ENCODE measurements at places on chromosomes 1 and 21.

DNA sequence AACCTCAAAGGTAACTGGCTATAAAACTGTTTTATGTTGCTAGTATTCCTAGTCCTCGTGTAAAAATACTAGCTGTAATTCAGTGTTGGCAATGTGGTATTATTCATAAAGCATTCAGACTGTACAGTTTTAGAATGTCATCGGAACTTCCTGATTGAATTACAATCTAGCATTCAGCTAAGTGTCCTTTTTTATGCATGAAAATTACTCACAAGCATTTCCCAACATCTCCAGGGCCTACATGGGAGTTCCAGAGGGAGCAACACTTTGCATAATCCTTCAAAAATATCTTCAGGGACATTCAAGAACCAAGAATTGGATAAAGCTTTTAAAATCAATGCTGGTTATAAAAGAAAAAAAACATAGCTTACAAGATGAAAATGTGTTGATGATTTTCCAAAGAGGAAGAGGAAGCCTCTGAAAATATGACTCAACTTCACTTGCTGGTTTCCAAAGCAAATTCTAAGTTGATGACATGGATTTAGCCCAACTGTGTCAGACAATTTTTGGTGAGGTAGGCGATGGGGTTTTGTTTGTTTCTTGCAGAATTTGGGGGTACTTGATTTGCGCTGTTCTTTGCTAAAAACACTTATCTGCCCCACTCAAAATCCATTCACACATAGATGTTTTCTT is 137.8 kb downstream of the SLC44A5 start:
- DNase-seq: no peak

- no peak for DNase-seq
Observed at GRCh38 chr1:50289495-50289894, 133.7 kb downstream of the DMRTA2 start.

DNA sequence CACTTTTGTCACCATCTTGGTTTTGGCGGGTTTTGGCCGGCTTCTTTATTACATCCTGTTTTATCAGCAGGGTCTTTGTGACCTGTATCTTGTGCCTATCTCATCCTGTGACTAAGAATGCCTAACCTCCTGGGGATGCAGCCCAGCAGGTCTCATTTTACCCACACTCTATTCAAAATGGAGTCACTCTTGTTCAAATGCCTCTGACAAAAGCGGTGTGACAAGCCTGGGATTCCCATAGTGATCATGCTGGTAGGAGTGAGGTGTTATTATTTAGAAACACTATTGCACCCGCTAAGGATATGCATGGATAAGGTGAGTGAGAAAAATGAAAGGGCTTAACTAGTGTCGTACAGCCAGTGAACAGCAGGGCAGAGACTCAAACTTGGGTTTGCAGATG is 111.7 kb upstream of the COA6 start:
- DNase-seq: no peak

DNA sequence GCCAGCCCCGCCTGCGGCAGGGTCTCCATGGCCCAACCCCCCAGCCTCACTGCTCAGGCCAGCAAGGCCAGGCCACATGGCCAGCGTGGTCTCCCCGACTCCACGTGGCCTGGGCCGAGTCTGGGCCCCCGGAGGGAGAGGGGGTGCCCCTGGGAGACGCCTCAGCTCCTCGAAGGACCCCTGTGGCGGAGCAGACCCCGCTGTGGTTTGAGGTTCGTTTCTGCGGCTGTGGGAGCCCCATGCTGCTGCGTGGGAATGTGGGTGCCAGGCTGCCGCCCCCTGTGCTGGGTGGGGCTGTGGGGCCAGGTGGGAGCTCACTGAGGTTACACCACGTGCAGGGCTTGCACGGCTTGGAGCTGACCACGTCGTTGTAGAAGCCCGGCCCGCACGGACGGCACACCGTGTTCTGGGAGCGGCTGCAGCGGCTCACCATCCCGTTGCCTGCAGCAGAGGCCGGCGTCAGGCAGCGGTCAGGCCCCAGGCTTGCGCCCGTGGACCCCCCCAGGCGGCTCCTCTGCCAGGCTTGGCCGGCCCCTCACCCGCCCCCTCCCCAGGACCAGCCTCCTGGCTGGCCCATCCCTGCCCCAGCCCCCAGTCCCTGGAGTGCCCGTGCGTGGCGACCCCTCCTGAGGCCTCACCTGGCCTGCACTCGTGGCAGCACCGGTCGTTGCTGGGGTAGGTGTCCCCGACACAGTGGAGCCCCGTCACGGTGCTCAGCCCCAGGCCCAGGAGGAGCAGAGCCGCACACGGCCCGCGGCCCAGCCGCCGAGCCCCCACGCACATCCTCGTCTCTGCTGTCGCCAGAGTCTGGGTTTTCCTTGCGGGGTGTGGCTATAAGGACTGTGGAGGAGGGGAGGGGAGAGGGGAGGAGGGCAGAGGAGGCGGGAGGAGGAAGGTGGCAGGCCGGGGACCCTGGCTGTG is at the start of gene TNFRSF4:
Gene TNFRSF4, minus strand, starts transcription at position 809 of the 921 bp plus-strand sequence. Its CDS starts 26 bp downstream, at position 783.
- no peak for DNase-seq

DNA sequence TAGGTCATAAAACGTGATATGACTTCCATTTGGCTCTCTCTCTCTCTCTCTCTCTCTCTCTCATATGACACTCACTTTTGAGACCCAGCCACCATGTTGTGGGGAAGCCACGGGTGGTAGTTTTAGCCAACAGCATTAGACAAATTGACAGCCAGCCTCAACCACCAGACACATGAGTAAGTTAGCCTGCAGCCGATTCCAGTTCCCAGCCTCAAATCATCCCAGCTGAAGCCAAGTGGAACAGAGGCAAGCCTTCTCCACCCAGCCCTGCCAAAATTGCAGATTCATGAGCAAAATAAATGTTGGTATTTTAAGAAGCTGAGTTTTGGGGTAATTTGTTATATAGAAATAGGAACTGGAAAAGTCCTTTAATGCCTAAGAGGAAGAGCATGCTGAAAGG is 98.0 kb upstream of the DNAH14 start:
- DNase-seq: no peak

GRCh38 chr1:113170519-113170918 is 97.5 kb downstream of the LRIG2 start:
- no peak for DNase-seq

DNA sequence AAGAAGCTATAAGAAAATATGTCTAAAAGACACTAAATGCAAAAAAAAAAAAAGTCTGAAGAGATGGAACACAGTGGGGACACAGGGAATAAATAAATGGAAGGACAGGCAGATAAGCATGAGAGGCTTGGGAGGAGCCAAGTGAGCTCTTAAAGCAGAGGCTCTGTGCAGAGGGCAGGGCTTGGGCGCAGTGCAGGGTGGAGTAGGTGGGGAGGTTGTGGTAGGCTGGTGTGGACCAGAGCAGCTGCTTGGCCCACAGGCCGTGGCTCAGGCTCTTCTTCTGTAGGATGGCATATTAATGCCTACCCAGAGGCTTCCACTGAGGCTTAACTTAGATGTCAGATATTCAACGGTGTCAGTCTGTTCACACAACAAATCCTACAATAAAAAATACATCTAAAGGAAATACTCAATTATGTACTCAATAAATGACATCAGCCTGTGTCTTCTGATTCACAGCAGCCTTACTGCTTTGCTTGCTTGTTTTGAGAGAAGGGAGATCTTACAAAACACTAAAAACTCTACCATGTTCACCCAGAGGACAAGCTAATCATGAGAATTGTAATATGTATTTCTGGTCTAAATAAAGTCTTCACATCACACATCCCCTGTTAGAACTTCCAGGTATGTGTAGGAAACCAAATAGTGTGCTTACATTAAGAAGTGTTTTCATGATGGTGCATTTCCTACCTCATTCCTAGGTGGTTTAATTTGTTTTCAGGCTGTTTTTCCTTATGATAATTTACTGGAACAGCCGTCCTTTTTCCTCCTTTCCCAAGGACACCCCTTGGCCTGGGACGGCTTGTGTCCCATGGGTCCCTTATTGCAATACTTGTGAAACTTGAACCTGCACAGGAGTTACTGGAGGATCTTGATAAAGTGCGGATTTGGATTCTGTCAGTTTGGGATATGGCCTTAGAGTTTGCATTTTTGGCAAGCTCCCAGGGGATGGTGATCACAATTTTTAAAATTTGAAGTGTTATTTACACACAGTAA is 24.9 kb downstream of the DIP2A start:
- DNase-seq: no peak

DNA sequence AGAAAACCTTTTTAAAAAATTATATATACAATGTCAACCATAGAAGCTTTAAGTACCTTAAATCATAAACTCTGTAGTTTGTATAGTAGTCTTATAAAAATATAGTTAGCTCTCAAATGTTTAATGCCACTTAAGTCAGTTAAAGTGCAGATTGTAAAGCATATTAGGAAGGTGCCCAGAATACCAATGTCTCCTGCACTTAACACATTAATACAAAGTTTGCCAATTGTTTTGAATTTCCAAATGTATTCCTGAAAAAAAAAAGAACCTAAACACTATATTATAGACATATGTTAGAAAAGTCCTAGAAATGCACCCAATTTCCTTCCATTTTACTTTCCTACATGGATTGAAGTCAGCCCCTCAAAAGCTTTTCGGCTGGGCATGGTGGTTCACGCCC is 12.1 kb downstream of the F3 start:
- DNase-seq: no peak

- DNase-seq: peak; percentile 54
Observed at GRCh38 chr1:201888282-201889089, at the start of gene SHISA4. TSS of gene SHISA4 (plus strand) at chr1:201888898. CDS start at chr1:201888995, 97 bp downstream.

DNA sequence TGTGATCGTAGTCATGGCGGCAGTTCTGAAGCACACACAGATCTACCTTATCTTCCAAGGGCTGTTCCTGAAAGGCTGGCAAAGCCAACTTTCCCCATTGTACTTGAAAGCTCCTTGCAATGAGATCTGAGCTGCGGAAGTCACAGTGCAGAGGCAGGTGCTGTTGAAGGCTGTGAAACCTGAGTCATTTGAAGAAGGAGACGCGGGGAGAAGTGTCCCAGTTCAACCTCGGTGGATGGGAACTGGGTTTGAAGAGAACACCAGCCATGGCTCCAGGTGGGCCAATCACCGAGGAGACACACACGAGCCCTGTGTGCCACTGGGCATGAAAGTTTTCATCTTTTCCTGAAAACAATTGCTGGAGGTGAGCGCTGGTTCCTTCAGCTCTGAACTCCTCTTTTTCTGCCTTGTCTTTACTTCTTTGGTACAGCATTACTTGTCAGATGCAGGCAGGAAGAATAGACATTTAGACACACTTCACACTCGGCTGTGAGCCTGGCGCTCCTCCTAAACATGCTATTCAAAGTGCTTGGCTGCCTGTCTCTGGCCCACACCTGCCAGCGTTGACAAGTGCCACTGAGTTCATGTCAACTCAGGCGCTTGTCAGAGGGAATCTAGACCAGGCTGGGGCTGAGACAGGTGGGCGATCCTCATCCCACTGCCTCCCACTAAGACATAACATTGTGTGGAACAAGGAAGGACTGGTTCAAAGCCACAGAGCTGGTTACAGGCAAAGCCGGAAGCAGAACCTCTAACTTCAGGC is 25.7 kb upstream of the PDE9A start:
- no peak for DNase-seq

- DNase-seq: no peak
Observed at GRCh38 chr1:218468711-218469110, 123.6 kb downstream of the TGFB2 start.

- no peak for DNase-seq
Observed at GRCh38 chr1:46458190-46458589, 31.4 kb upstream of the DMBX1 start.

DNA sequence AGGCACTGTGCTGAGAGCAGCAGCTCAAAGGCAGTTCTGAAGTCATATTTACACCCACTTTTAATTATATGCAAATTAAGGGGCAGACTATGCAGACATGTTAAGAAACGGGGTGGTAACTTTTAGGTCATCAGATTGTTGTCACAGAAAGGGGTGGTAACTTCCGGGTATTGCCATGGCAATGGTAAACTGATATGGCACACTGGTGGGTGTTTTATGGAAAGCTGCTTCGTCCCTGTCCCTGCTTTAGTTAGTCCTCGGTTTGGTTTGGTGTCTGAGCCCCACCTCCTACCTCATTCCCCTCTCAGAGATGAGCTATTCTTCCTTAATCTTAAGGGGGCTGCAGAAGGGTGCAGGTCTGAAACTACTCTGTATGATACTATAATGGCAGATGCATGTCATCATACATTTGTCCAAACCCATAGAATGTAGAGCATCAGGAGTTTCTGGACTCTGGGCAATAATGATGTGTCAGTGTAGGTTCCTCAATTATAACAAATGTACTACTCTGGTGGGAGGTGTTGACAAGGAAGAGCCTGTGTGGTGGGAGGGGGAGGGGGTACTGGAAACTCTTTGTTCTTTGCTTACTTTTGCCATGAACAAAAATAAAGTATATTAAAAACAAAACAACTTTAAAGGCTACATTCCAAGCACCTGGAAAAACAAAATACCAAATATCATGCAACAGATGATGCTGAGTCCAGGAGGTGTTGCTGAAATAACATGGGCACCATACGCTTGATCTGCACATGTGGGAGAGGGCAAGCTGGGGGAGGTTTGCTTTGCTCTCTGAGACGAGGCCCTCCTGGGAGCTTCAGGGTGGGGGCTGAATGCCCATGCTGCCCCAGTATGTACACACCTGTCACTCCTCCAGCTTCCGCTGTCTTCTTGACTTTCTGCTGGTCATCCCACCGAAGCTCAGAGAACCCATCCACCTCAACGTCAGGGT is 6.3 kb downstream of the PARP1 start:
- DNase-seq: no peak

DNA sequence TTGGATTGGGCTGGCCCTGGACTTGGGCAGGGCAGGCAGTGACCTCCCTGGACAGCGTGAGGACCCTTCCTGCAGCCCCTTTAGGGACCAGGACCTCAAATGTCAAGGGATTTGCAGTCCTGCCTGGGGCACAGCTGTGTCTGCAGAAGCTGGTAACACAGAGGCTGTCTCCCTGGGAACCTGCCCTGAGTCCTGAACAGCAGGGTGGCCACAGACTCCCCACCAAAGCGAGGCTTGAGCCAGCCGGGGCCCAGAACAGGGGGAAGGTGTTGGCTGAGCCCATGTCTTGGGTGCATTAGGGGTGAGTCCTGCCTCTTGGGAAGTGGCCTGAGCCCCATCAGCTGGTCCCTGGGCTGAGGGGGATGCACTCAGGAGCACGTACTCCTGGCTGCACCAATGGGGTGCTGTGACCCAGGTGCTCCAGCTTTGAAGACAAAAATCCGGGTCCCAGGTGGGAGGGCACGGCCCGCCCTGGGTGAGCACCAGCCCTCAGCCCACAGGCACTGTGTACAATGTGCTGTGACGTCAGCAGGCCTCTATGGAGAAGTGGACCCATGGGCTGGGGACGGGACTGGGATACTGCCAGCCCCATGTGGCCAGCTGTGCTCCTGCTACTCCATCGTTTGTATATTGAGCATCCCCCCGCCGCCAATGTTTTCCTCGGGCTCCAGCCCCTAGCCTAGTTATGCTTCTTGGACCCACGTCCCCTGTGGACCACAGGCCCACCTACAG is 72.0 kb upstream of the ARHGEF16 start:
- DNase-seq: no peak

DNA sequence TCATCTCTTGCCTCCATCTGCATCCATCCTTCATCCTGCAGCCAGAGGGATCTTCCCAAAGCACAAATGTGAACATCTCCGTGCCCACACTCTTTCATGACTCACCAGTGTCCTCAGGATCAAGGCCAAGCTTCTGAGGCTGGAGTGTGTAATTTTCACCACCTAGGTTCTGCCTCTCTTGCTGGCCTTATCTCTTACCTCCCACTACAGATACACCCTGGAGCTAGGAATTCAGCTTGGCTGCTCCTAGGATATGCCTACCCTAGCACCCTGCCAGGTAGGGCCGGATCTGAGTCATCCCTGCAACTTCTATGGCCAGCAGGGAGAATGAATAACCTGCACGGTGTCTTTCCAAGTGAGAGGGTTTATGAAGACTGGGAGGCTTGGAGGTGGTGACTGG is 208.7 kb upstream of the CSF3R start:
- no peak for DNase-seq

GRCh38 chr1:16055613-16056520 is 12.3 kb downstream of the CLCNKB start:
- DNase-seq: peak; percentile 97

Data from NCI-H510A (cell line).